ENCODE measurements at places on chromosomes 13 and 19. TPM values are rescaled to one million over a fixed set of nuclear protein-coding genes. Genes with fewer than 3 reads are reported as not detected.

The FFAR3 gene
- 1.1 TPM for total RNA-seq

The C1QTNF9 gene
- not detected for total RNA-seq

The SULT2A1 gene
- total RNA-seq = not detected

The KLK3 gene
- not detected for total RNA-seq

The SCGB2B2 gene
- total RNA-seq = 0.25 TPM

The ZNF418 gene
- 4.1 TPM for total RNA-seq

The FXYD7 gene
- not detected for total RNA-seq

The APC2 gene
- 0.29 TPM for total RNA-seq

The TRIP10 gene
- total RNA-seq = 33.8 TPM

The SPPL2B gene
- total RNA-seq = 54.3 TPM

The CPB2 gene
- not detected for total RNA-seq

The FUT1 gene
- total RNA-seq = 0.11 TPM

The SYCN gene
- total RNA-seq = not detected

The SIAH3 gene
- total RNA-seq = 0.11 TPM

The CD79A gene
- total RNA-seq = 21.0 TPM

The SIN3B gene
- total RNA-seq = 31.6 TPM

The CYP2A13 gene
- not detected for total RNA-seq

The CLC gene
- not detected for total RNA-seq

The CHAF1A gene
- total RNA-seq = 80.5 TPM

The ACER1 gene
- not detected for total RNA-seq

The MYBPC2 gene
- total RNA-seq = 0.11 TPM

The F2RL3 gene
- not detected for total RNA-seq

The ZNF570 gene
- 5.3 TPM for total RNA-seq

The KRTDAP gene
- total RNA-seq = not detected

The FPR1 gene
- total RNA-seq = not detected

The INSR gene
- 0.87 TPM for total RNA-seq

The LILRB2 gene
- total RNA-seq = not detected

The ZNF256 gene
- total RNA-seq = 5.9 TPM

The ZNF563 gene
- total RNA-seq = 6.0 TPM

The MCF2L gene
- total RNA-seq = 7.6 TPM

The ZNF229 gene
- total RNA-seq = 2.9 TPM

The ZNF91 gene
- 35.8 TPM for total RNA-seq

The ZNF486 gene
- total RNA-seq = 13.1 TPM

The URAD gene
- total RNA-seq = not detected

The PDX1 gene
- not detected for total RNA-seq

The TMEM145 gene
- 3.0 TPM for total RNA-seq

The PNMA8A gene
- not detected for total RNA-seq

The ATP4B gene
- total RNA-seq = not detected

The RNF225 gene
- 0.81 TPM for total RNA-seq

The CACNG8 gene
- total RNA-seq = not detected

The ZFP14 gene
- 1.9 TPM for total RNA-seq

The PRTN3 gene
- total RNA-seq = not detected

The ALKBH6 gene
- total RNA-seq = 37.5 TPM

The BCL3 gene
- 27.7 TPM for total RNA-seq

The ZNF580 gene
- total RNA-seq = 26.2 TPM

The PDE4C gene
- total RNA-seq = not detected

The ZNF846 gene
- 6.1 TPM for total RNA-seq

The WTIP gene
- 0.63 TPM for total RNA-seq

Measured in activated CD8-positive, alpha-beta T cell treated with anti-CD3 and anti-CD28 coated beads for 36 hours (primary cell).